ENCODE measurements at places on chromosomes 5 and 9.

DNA sequence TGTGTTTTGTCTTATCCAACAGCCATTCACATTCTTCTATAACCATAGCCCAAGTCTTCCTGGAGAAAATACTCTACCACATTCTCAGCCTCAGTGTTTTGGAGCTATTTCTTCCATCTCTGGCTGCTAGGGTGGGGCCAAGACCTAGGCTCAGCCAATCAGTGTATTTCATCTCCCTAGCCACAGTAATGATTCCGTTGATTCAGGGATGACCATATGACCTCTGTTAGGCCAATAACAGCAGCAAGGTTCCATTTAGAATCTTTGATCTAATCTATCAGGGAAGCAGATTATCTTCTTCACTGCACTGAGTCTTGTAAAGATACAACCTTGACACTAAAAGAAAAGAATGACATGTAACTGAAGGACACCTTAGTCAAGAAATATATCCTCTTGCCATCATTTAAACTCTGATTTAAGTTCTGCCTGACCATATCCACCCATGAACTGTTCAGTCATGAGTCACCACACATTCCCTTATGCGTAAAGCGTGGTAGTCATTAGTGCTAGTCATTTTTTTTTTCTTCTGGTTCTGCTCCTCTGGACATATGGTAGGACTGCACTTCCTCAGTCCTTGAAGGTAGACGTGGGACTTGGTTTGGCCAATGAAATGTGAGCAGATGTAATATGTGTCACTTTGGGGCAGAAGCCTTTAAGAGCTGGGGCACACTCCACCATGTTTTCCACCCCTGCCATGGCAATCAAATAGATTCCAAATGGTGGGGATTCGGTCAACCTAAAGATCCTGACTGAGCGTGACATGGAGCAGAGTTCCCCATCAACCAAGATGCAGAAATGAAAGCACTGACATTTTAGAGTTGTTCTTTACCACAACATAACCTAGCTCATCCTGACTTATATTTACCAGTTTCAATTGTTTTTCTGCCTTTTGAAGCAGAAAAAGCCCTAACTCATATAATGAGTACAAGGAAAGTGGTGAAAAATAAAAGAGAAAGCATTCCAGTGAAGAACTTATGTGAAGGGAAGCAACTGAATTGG lies 12.7 kb upstream of the PRELID2 start:
- peak; percentile 54 for DNase-seq

GRCh38 chr9:37408933-37409710 lies 13.4 kb upstream of the GRHPR start:
- no peak for DNase-seq

- DNase-seq, result no peak
Observed at GRCh38 chr9:89924611-89925010, 319.8 kb downstream of the GADD45G start.

- DNase-seq, result no peak
Observed at GRCh38 chr5:95283761-95284571, 928 bp downstream of the MCTP1 start.

- no peak for DNase-seq
Observed at GRCh38 chr5:125209650-125210049, 463.2 kb upstream of the ZNF608 start.

- DNase-seq, result no peak
Observed at GRCh38 chr5:62828742-62829603, 250.4 kb downstream of the LRRC70 start.

DNA sequence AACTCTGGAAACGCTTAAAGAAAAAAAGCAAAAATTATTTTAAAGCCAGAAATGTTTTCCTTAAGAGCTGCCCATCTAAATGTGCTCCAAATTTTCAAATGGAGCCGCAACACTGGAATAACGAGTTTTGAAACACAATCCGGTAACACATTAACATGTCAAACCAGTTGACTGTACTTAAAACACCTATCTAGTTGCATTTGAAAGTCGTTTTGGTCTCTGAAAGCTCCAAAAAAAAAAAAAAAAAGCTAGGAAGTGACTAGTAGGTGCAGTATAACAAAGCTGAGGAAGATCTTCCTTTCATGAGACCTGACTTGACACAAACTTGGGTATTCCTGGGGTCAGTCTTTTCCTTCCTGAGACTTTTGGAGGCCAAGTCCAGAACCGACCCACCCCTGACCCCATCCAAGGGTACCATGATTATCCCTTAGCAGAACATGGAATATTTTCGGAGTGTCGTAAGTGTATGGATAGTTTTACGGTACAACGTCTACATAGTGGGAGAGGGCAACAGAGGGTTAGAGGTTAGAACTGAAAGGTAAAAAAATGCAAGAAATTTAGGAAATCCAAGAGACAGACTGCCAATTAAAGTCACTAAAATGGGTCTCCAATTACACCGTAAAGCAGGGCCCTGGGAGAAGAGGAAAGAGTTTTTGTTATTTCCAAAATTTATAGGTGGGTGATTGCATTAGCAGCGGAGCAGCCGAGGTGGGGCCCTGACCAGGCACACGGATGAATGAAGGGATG lies 812 bp downstream of the CETN3 start:
- no peak for DNase-seq

- no peak for DNase-seq
Observed at GRCh38 chr5:168328814-168329213, 37.4 kb downstream of the WWC1 start.

- no peak for DNase-seq
Observed at GRCh38 chr9:99607842-99608448, 213.7 kb upstream of the NR4A3 start.

GRCh38 chr5:42641336-42642005 lies 115.1 kb upstream of the CCDC152 start:
- no peak for DNase-seq

DNA sequence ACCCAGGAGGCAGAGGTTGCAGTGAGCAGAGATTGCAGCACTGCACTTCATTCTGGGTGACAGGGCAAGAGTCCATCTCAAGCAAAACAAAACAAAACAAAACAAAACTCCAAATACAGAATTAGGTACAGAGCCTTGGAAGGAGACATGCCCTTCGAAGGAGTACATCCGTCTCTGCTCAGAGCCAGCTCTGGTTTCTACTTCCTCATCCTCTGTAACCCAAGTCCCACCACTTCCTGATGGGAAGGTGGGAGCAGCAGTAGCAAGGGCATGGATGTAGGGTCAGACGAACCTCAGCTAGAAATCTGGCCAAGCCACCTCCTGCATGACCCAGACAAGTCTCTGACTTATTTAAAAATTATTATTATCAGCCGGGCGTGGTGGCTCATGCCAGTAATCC lies 16.5 kb upstream of the STXBP1 start:
- DNase-seq, result no peak

GRCh38 chr9:133186736-133187135 lies 22.3 kb downstream of the OBP2B start:
- DNase-seq, result no peak

DNA sequence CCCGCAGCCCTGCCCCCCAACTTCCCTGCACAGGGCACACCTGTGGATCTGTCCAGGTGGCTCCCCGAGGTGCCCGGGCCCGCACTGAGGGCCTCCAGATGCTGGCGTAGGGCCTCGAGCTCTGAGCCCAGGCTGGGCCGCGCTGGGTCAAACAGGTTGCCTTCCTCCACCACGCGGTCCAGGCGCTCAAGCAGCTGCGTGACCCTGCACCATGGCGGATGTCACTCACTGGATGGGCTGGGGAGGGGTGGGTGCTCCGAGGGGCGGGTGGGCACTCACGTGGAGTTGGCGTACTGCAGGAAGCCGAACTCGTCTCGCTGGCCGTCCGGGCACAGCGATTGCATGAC lies 5.4 kb downstream of the ABCA2 start:
- no peak for DNase-seq

DNA sequence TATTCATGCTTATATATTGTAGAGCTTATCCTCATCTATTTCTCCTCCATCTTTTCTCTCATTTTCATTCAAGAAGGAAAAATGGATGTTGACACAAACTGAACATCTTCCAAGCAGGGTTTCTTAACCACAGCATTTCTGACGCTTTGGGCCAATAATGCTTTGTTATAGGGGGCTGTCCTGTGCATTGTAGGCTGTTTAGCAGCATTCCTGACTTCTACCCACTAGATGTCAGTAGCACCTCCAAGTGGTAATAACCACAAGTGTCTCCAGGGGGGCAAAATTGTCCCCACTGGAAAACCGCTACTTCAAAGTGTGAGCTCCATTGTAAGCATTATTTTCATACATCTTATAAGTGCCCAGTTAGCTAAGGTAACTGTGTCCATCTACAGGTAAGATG lies 2.6 kb upstream of the TXNDC8 start:
- no peak for DNase-seq

GRCh38 chr5:149317281-149318048 lies 27.8 kb upstream of the GRPEL2 start:
- DNase-seq, result peak; percentile 41

DNA sequence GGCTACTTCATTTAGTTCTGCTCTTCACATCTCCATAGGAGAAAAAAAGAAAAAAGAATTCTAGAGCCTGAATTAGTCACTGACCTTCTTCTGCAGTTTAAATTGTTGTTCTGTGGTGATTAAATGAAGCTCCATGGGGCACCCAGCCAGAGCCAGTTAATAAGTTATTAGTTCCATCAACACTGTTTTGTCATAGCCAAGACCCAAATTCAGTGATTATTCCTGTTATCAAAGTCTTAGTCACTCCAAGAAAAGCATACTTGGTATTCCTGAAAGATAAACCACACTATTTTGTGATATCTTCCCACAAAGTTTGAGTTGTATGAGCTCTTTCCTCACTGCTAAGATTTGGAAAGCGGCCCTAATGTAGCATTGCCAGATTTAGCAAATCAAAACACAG lies 134.8 kb upstream of the RGMB start:
- peak; percentile 41 for DNase-seq
